Hematopoietic multipotent progenitor cell treated with erythropoietin and hydrocortisone succinate and interleukin-3 and kit ligand, for 17 days (in vitro differentiated cells): ENCODE measurements at places on chromosomes 16 and 17.

DNA sequence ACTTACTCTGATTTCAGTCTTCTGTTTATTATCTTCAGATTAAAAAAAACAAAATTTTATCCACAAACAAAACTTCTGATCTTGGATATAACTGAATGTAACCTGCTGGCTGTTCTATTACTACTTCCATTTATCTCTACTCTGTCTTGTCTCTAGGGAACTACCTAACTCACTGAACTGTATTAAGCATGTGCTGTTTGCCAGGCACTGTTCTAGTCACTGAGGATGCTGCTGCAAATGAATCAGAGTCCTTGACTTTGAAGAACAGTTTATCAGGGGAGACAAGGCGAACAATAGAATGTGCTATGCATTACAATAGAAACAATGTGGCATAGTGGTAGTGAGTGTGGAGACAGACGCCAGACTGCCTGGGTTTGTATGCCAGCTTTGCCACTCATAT is 2.3 kb upstream of the ANKRD40 start:
- no peak for DNase-seq

GRCh38 chr16:1979271-1980029 is 1.8 kb downstream of the NOXO1 start:
- DNase-seq: no peak

DNA sequence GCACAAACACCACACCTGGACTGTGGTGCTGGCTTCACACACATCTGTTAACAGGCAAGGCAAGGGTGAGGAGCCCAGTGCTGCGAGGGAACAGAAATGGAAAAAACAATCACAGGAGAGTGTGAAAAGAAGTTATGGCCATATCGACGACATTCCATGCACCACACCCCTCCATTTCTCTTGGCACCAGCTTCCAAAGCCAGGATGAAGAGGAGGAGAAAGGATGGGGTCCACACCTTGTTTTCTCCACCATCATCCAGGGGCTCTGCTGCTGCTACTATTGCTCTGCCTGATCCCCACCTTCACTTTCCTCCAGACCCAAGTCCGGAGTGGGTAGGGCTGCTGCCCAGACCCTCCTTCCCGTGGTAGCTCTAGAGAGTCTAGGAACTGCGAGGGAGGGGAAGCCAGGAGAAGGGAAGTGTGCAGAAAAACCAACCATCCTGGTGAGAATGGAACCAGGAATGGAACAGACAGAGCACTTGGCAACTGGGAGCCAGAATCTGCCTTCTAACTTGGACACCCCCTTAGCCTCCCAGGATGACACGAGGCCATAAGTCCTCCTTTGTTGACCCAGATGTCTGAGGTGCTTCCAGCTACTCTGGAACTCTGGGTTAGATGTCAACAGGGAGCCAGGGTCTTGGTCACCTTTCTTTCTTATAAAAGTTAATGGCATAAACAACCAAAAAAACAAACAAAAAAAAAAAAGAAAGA is 1.2 kb upstream of the PROCA1 start:
- no peak for DNase-seq

GRCh38 chr16:53071748-53072301 is 17.0 kb downstream of the CHD9 start:
- no peak for DNase-seq

- DNase-seq: no peak
Observed at GRCh38 chr16:4544473-4544872, 5.9 kb upstream of the CDIP1 start.

DNA sequence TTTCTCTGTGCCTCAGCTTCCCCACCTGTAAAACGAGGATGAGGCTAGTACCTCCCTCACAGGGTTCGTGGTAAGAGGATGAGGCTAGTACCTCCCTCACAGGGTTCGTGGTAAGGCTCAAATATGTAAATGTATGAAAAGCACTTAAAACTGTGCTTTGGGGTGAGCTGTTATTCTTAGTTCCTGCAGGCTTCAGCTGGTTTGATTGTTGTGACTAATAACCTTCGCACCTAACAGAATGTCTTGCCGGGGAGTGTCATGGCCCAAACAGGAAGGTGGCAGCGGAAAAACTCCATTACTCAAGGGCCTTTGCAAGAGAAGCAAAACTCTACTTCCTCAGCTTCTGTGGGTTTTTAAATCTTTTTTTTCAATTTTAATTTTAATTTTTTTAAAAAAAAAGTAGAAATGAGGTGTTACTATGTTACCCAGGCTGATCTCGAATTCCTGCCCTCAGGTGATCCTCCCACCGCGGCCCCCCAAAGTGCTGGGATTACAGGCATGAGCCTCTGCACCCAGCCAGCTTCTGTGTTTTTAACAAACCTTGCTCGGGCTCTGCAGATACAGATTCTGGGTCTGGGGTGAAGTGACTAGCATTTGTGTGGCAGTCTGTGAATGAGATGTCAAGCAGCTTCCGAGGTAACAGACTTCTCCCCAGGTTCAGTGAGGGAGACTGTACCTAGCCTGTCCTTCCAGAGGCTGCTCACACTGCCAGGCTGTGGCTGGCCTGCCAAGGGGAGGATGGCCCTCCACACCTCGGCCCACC is 103.0 kb downstream of the RAB11FIP4 start:
- no peak for DNase-seq

DNA sequence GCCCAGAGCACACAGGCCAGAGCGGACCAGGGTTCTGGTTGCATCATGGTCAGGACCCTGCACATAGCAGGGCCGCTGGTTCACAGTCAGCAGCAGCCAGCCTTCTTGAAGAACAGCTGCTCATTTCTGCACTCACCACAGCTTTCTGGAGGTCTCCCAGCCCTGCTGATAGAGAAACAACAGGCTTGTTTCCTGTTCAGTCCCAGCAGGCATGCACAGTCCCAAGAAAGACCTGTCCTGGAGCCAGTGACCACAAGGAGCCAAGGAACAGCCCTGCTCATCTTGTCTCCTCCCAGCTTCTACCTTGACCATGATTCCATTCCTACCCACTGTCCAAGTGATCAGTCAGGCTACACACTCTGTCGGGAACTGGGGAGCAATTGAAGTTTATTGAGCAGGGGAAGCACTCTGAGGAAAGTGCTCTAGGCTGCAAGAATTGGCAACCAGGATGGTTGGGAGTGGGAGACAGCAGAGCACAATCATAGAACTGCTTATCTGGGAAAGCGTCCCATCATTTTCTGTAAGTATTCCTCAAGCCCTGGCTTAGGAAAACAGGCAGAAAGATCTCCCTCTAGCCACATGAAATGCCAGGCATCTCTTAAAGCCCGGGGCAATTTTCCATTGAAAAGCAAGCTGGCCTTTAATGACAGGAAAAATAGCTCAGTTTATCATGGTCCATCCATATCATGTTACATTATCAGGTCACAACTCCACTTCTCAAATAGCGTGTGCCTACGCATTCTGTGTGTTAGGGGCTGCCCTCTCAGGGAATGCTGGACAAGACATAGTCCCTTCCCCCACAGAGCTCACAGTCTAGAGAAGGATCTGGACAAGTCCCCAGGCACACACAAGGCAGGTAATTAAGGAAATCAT is 155.4 kb upstream of the FOXF1 start:
- no peak for DNase-seq

DNA sequence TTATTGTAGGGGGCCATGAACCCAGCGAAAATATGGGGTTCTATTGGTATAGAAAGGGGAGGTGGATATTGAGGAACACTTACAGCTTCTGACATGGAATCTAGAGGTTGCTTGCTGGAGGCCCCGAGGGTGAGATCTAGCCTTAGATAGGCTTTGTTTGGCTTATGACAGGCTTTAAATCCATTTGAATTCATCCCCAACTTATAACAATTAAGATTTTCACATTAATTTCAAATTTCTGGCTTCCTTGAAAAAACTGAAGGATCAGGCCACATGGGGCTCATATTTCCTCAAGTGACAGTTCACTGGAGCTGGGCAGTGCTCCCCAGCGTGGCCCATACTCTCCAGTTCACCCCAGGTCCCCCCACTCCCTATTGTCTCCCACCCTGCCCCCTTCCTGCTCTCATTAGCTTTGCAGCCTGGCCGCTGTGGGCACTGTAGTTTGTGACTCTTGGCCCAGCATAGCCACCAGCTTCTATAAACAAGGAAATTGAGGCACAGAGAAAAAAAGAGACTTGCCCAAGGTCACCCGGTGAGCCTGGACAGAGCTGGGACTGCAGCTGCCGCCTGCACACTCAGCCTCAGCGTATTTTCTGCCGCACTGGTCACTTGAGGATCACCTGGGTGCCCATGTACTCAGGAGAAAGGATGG is 19.8 kb upstream of the ADGRG1 start:
- DNase-seq: no peak

- no peak for DNase-seq
Observed at GRCh38 chr17:19361326-19361725, 1.2 kb downstream of the B9D1 start.

DNA sequence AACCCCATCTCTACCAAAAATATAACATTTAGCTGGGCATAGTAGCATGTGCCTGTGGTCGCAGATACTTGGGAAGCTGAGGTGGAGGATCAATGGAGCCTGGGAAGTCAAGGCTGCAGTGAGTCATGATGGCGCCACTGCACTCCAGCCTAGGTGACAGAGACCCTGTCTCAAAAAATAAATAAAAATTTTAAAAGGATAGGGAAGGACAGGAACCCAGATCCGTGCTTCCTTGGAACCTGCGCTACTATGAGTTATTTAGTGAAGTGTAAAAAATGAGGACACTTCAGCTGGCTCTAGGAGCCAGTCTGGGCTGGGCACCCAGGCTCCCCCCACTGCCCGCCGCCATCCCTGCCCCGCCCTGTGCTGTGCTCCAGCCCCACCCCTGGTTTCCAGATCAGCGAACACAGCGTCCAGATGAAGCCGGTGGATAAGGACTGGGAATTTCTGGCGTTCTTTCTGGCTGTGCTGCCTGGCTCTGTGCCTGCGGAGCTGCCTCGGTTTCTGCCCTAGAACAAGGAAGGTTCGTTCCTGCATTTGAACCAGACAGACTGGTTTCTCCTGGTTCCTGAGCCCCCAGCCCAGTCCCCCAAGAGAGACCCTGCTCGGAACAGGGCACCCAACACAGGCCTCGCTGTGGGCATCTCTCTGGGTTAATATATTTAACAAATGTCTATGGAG is 18.5 kb downstream of the PLLP start:
- peak; percentile 68 for DNase-seq

GRCh38 chr16:77636615-77637014 is 85.7 kb upstream of the NUDT7 start:
- no peak for DNase-seq

GRCh38 chr17:13306310-13306962 is 288.6 kb upstream of the ELAC2 start:
- DNase-seq: no peak
